ENCODE measurements at places on chromosomes 5 and 9.

GRCh38 chr9:111831371-111832108, 36.8 kb upstream of the SHOC1 start:
- no peak for DNase-seq

DNA sequence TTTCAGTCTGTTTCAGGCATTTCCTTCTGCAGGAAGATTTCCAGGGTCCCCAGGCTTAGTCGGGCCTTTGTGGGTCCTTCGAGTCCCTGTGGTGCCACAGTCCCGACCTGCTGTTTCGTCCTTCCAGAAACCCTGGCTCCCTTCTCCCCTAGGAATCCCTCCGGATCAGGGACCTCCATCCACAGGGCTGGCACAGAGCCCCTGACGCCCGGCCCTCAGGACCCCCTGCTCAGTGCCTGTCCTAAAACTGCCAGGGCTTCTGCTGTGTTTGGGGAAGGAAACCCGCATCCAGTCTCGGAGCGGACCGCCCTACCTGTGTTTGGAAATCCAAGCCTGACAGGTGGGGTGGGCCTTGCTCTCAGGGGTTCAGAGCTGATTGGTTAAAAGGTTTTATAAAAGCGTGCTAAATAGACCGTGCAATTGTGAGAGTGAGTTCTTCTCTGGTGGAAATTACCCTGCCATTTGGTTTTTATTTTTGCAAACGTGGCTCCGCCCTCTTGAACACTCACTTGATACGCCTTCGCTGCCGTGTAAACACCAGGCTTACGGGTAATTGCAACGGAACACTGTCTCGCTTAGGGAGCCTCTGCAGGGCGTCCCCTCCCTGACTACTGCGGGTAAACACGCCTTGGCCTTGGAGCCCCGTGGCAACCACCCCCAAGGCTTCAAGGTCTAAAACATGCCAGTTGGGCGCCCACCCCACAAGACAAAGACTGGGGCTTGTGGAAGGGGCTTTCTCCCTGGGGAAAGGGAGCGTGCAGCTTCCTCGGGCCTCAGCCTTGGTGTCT, 121.2 kb downstream of the PHF2 start:
- no peak for DNase-seq

DNA sequence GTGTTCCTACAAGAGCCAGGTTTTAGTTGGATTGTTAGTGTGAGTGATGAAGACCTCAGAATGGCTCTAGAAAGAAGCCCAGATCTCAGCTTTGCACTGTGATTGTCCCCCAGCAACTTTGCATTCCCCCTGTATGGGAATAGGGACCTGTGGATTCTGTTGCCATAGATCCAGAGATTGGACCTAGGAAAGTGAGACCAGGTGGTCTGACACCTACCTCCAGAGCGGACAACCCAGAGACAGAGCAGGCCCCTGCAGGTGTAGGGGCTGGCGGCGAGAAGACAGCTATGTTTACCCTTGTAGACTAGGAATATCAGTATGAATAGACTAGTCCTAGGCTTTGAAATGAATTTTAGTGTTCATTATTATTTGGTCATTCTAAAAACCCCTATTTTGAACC, 53.6 kb downstream of the IRF1 start:
- DNase-seq = no peak

GRCh38 chr9:113465599-113466140, 2.1 kb downstream of the RGS3 start:
- no peak for DNase-seq

DNA sequence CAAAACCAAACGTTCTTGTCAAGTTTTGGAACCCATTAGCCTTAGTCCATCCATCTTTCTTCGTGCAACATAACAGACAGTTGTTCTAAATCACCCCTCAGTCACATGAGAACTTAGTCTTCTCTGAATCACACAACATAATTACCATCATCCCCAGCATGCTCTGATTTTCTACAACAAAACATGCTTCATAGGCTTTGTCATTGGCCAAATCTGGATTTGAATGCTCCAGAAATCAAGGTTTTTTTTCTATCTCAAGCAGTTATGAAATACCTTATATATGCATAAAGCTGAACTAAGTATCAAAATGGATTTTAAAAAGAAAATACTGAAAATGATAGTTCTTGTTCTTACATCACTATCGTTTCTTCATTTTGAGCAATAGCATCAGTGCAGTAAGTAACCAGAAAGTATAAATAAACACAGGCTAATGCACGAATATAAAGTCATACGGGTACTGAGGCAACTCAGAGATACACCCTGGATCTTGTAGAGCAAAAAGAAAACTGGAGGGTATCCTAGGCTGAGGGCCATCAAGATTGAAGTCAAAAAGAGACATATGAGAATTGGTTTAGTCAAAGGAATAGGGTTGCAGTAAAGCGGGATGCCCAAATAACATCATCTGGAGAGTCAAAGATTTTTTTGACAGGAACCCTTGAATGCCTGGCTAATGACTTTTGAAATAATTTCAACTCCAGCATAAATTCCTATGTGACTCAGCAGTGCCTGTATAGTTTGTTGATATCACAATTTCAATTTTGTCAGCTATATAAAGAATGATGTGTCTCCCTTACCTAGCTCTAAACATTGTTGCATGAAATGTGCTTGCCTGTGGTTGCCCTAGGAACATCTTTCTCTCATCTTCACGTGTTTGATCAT, 164.7 kb downstream of the ADAMTSL1 start:
- no peak for DNase-seq

GRCh38 chr9:137172901-137173795, 1.3 kb upstream of the TMEM210 start:
- no peak for DNase-seq

- no peak for DNase-seq
Observed at GRCh38 chr5:25006734-25007133, 362.0 kb upstream of the CDH10 start.

All from CD4-positive, alpha-beta T cell treated with Interleukin-15 for 1 hour (primary cell).